ENCODE measurements at places on chromosomes 5 and 9.

DNA sequence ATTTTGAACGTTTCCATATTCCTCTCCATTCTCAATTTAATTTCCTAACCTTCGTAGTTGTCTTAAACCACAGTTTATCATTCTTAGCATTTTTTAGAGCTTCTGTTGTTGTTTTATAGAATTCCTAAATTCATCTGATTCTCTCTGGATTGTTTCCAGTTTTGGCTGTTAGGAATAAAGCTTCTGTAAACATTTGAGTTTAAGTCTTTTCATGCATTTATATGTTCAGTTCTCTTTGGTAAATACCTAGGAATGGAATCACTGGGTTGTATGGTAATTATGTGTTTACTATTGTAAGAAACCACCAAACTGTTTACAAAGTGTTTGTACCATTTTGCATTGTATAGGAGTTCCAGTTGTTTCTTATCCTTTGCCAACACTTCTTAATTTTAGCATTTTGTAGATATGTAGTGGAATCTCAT lies 29.7 kb downstream of the GPR21 start:
- DNase-seq, result no peak

GRCh38 chr5:173395257-173395932 lies 67.2 kb upstream of the STC2 start:
- no peak for DNase-seq

GRCh38 chr9:113682297-113682771 lies 193.8 kb upstream of the ZNF618 start:
- peak; percentile 79 for DNase-seq

DNA sequence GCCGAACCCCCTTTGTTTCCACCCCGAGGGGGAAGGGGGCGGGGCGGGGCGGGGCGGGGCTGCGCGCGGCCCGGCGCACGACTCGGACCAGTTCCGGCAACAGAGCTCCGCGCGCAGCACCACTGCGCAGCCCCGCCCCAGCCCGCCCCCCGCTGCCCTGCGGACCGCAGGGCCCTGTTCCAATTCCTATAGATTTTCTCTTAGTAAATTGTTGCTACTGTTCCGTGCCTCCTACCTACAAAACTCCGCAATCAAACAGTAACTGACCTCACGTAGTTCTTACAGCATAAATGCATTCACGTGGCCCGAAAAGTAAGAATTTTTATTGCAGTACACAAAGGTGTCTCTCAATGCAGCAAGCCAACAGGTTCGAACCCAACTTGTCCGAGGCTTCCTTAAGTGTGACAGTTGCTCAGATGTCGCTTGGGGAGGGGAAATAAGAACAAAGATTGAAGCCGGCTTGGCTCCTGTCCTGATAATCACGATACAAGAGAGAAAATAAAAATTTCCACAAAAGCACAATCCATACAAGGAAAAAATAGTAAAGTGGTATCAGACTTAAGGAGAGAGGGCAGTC lies 1.2 kb upstream of the RNF38 start:
- peak; percentile 86 for DNase-seq

DNA sequence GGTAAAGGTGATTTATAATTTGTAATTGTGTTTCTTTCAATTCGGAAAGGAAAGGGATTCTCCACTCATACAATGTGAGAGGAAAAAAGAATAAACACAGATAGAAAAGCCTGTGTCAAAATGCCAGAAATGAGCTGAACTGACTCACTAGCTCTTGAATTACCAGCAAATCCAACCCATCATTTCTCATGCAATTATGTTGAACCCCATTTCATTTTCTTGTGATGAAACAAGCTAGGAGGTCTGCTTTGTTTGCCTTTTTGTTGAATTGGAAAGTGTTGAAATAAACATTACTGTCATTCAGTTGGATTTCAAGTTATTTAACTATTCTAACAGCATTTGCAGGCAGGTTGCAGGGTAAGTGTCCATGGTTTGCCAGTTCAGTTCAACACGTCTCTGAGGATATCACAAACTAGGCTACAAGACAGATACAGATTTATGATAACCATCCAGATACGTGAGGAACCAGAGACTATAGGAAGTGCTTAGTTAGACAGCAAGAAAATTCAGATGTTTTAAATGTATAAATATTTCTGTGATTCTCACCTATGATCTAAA lies 547.2 kb downstream of the MAT2B start:
- no peak for DNase-seq

DNA sequence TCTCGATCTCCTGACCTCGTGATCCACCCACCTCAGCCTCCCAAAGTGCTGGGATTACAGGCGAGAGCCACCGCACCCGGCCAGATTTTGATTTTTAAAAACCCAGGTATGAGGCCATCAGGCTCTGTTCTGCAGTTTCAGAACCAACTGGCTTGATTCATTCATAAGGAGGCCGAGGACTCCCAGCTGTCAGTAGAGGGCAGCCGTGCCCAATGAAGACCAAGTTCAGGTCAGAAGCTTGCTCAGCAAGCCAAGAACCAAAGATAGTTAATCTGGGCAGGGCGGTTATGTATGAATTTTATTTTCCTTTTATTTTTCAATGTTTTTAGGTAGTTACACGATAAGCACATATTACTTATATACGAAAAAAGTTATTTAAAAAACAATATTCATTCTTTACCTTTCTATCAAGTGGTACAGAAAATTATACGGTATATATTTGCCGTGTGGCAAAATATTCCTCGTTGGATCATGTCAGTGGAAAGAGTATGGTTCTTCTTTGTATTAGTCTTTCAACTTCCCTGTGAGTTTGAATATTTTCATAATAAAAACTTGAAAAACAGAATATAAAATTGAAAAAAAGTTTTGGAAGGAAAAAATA lies 18.0 kb downstream of the MGAT1 start:
- DNase-seq, result peak; percentile 83

Measured in DMS53 (cell line).